ENCODE measurements at places on chromosomes 2 and 18. TPM values are rescaled to one million over a fixed set of nuclear protein-coding genes. Genes with fewer than 3 reads are reported as not detected.

- no peak for DNase-seq
These were observed 62.3 kb downstream of the SOWAHC start for GRCh38 chr2:109676346-109676902.

Gene SCN3A
- polyA plus RNA-seq, result 0.28 TPM

Gene ZEB2
- 121 TPM for polyA plus RNA-seq

Gene MERTK
- polyA plus RNA-seq, result 18.7 TPM

Gene MATN3
- polyA plus RNA-seq, result 3.0 TPM
